SJSA1 (cell line): ENCODE measurements at places on chromosomes 6 and 20. TPM values are rescaled to one million over a fixed set of nuclear protein-coding genes. Genes with fewer than 3 reads are reported as not detected.

- DNase-seq, result no peak
Measured at GRCh38 chr6:42659806-42660205, 62.6 kb downstream of the PRPH2 start.

DNA sequence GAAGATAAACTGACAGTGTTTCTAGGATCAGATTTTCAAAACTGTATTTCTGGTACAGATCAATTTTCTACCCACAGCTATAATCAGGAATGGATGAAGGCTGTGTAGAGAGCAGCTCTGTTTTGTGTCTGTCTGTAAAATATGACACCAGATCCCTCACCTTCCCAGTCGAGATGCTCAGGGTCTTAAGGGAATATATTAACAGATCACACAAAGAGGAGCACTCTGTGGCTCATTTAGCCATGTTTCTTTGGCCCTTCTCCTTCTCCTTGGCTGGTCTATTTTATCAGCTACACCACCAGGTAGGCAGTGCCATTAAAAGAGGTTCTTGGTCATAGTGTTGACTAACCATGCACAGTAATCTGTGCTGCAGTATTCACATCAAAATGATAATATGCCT, 82.6 kb downstream of the PREP start:
- DNase-seq, result no peak

- DNase-seq, result no peak
Measured at GRCh38 chr20:55684578-55684977, 320.7 kb downstream of the CBLN4 start.

VSX1 gene
- not detected in 2 replicates for total RNA-seq

CD40 gene
- total RNA-seq, result 0.05 TPM in 1 of 2 replicates, not detected in the other

CTSA gene
- total RNA-seq, result 50.2 and 76.8 TPM in 2 replicates

DNA sequence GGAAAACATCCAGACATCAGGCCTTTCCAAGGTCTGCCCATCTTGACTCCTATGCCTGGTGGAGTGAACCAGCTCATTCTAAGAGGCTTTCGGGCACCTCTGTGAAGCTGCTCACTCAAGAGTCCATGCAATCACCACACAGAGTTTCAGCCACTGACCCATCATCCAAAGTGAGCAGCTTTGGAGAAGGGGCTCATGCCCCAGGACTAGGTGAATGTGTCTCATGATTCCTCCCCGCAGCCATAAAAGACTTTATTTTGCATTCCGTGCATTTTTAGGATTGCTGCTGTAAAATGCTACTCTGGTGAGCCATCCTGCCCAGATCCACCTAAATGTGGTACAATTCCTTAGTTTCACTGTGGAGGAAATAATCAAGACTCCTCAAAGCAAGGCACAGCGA, 44.5 kb upstream of the EZR start:
- DNase-seq, result peak; percentile 57

- no peak for DNase-seq
Measured at GRCh38 chr6:111565326-111566221, 40.1 kb downstream of the TRAF3IP2 start.

SMPDL3A gene
- 0.60 and 2.1 TPM in 2 replicates for total RNA-seq

PAQR8 gene
- total RNA-seq, result 5.8 and 10.0 TPM in 2 replicates

NT5E gene
- 37.3 and 51.2 TPM in 2 replicates for total RNA-seq

GRCh38 chr20:24747010-24747712, 201.9 kb upstream of the CST7 start:
- no peak for DNase-seq

ACSS1 gene
- 3.8 and 4.9 TPM in 2 replicates for total RNA-seq

MEI4 gene
- total RNA-seq, result not detected in 2 replicates

- no peak for DNase-seq
Measured at GRCh38 chr6:157537556-157537955, 156.6 kb downstream of the ZDHHC14 start.

DNA sequence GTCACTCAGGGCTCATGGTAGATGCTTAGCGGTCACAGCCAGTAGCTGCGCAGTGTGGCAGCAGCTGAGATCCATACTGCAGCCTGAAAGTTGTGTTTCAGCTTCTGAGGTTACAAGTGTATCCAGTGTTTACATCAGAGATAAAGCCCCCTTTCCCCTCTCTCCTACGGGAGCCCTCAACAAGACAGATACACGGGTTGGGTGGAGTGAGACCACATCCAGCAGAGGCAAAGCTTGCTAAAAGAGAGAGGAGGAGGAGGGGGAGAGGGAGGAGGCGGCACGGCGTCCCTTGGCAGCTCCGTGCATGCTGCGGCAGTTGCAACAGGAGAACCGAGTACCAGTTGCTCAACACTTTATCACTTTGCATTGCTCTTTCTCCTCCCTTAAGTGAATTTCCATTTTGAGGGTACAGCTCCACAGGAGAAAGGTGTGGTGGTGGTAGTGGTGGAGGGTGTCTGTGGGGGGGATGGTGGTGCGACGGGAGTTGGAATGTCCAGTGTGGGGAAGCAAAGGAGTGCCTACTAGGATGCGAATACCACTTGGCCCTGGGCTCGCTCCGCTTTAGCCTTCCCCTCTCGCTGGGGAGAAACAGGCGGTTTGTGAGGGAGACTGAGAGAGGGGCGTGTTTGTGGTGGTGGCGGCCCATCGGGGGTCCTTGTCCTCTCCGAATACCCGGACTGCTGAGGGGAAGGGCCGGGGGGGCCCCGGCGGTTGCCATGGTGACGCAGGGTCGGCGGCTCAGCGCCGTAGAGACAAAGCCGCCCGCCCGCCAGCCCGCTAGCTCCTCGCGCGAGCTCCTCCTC, 405 bp upstream of the RNF182 start:
- peak; percentile 51 for DNase-seq

POPDC3 gene
- 41.7 and 51.3 TPM in 2 replicates for total RNA-seq
